Glomerular endothelial cell (primary cell): ENCODE measurements at places on chromosomes 6 and 20. TPM values are rescaled to one million over a fixed set of nuclear protein-coding genes. Genes with fewer than 3 reads are reported as not detected.

Gene OR2B6
- not detected in 2 replicates for total RNA-seq

Gene FAM162B
- total RNA-seq, result 1.5 and 3.7 TPM in 2 replicates

DNA sequence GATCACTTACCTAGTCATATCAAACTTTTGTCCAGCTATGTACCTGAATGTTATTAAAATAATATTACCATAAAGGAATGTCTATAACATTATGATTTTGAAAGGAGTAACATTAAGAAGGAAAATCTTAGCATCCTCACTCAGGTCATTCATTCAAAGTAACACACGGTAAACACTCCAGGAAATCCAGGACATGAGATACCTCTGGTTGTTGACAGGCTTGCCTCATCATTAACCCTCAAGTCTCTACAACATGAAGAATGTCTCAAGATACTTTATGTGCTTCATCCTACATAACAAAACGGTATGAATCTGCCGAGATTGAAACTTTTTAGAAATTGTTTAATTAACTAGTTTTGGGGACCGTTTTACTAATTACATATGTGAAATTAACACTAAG is 690 bp upstream of the FILIP1 start:
- DNase-seq, result no peak

- no peak for DNase-seq
Observed at GRCh38 chr6:17628873-17629272, 28.8 kb downstream of the FAM8A1 start.

DNA sequence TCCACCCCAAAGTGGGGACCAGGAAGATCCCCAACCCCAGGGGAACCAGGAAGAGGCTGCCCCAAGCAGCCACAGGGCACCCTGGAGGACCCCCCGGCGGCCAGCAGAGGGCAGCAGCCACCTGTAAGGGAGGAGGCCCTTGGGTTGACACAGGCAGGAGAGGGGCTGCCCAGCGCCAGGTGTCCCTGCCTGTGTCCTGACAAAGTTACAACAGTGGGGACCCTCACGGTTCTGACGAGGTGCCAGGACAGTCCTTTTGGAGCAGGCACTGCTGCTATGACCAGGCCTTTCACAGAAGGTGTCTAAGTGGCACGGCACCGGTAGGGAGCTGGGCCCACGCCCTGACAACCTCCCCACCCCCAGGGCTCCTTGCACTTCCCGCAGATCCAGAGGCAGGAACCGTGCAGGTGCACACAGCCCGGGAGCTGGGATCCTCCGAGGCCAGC is 176.7 kb downstream of the BMP7 start:
- no peak for DNase-seq

GRCh38 chr6:72417759-72418158 is 204.1 kb upstream of the KCNQ5 start:
- DNase-seq, result no peak

GRCh38 chr20:37419307-37419706 is 73.4 kb downstream of the SRC start:
- no peak for DNase-seq

DNA sequence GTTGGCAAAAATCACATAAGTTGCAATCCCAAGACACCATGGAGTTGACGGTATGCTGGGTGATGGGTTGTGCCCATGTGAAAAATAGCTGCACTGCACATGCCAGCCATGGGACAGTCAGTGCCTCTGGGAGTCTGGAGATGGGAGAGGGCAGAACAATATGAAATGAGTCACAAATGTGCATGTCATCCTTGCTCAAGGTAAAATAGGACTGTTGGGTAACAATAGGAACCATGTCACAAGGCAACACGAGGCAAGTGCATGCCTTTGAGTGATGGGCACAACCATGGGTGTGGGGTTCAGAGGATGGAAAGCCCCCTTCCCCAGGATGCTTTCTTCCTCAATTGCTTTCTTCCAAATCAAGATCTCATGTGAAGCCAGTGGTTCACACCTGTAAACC is 70.5 kb upstream of the PIM1 start:
- no peak for DNase-seq

DNA sequence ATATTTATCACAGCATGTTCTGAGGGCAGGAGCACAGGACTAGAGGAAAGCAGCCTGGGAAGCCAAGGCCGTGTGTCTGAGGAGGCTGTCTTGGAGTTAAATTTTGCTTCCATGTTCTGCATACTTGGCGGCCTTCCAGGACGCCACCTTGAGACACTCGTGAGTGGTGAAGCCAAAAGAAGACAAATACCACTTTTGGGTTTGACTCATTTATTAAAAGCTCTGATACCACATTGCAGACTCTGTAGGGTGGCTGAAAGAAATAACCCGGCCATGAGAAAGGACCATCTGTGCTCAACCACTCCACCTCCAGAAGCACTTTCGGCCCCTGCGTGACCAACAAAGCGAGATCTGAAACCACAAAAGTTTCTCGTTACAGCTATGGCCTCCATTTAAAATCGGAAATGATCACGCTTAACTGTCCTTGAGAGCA is 120.0 kb downstream of the TMEM242 start:
- no peak for DNase-seq

Gene SS18L1
- total RNA-seq, result 16.1 and 17.1 TPM in 2 replicates

Gene SYNE1
- 66.9 and 91.2 TPM in 2 replicates for total RNA-seq

Gene FGD2
- not detected in 2 replicates for total RNA-seq

- DNase-seq, result no peak
Observed at GRCh38 chr6:151876122-151876521, 68.6 kb downstream of the ESR1 start.

Gene POPDC3
- 5.0 and 9.7 TPM in 2 replicates for total RNA-seq

DNA sequence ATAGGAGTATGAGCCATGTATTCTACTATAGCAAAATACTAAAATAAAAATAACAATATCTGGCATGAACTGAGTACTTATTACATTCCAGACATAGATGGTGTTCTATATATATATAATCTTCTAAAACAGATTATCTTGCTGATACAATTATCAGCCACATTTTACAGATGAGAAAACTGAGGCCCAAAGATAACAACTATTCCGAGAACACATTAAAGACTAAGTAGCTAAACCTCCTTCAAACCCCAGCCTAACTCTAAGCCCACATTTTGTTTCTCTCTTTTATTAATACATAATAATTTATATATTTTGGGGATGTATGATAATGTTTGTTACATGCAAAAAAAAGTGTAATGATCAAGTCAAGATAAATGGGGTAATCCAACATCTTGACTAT is 98.7 kb upstream of the RUNX2 start:
- no peak for DNase-seq

Gene CRISP3
- total RNA-seq, result not detected in 2 replicates

Gene TSPO2
- not detected in 2 replicates for total RNA-seq

- no peak for DNase-seq
Observed at GRCh38 chr6:1131285-1132079, 180.4 kb upstream of the FOXQ1 start.

- DNase-seq, result no peak
Observed at GRCh38 chr6:108734271-108734922, 113.8 kb upstream of the ARMC2 start.

DNA sequence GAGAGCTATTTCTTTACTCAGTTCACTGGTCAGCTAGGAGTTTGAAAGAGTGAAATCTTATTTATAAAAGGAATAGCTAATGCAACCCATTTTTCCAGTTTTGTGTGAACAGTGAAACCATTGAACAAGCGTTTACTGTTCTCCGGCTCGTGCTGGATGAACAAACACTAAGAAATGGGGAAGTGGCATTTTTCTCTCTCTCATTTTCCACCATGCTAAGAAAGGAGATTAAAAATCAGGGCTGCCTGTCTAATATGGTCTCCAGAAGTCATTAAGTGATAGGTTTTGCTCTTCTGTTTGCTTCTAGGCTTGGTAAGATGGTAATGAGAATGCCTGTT is 774 bp upstream of the SFT2D1 start:
- no peak for DNase-seq

Gene HMGCLL1
- not detected in 2 replicates for total RNA-seq

DNA sequence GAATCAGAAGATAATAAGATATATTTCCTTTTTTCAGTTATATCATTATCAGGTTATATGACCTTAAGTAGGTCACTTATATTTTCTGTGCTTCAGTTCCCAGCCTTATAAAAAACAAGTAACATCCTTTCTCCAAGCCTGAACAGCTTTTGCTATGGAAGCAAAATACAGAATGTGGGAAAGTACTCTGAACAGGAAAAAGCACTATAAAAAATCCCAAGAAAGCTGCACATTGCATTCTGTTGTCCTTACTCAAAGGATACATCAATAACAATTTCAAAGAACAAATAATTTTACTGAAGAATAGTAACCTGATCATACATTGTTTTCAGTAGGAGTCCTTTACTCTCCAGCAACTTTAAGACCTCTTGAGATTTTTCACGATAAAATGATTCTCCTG is 56.4 kb downstream of the SLC35A1 start:
- no peak for DNase-seq

GRCh38 chr6:8627085-8627861 is 191.9 kb upstream of the SLC35B3 start:
- no peak for DNase-seq

Gene ISM1
- total RNA-seq, result 0.29 and 1.3 TPM in 2 replicates

DNA sequence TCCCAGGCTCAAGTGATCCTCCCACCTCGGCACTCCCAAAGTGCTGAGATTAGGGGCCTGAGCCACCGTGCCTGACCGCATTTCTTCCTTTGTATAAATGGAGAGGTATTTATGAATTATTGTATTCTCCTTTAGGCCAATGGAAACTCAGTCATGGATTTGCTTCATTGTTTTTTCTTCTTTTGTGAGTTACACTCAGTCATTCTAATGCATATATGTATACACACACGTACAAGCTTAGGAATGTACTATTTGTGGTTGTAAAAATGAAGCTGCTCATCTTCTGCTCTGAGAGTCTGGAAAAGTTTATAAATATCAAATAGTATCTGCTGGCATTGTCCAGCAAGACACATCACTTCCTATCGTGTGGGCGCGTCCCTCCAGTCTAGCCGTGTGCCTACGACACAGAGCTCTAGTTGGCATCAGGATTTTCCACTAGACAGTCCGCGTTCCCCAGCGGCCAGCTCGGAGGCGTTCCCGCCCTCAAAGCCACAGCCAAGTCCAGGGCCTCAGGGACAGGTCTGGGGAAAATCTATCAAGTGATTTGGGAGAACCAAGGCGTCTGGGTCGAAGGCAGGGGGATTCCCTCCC is 215.2 kb downstream of the NFATC2 start:
- DNase-seq, result no peak

Gene ADGRF4
- total RNA-seq, result 0.10 and 0.18 TPM in 2 replicates

GRCh38 chr6:81906041-81906440 is 153.6 kb upstream of the TENT5A start:
- no peak for DNase-seq

Gene BTBD3
- total RNA-seq, result 27.0 and 36.4 TPM in 2 replicates

DNA sequence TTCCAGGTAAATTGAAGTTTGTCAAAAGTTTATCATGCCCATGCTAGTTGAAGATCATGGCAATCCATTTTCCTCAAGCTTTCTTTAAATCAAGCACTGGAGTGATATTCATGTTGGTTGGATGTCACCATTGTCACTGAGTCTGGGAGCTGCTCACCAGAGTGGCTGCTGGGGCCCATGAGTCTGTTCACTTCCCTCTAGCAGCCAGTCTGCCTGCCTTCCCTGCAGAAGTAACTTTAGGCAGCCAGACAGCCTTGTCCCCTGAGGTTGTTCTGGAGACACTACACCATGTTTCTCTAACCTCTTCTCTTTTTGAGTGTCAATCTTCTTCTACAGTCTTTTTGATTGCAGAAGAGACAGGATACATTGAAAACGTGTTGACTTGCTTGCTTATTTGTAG is 5.5 kb downstream of the SIRT5 start:
- no peak for DNase-seq

Gene LAMA5
- total RNA-seq, result 283 and 453 TPM in 2 replicates

DNA sequence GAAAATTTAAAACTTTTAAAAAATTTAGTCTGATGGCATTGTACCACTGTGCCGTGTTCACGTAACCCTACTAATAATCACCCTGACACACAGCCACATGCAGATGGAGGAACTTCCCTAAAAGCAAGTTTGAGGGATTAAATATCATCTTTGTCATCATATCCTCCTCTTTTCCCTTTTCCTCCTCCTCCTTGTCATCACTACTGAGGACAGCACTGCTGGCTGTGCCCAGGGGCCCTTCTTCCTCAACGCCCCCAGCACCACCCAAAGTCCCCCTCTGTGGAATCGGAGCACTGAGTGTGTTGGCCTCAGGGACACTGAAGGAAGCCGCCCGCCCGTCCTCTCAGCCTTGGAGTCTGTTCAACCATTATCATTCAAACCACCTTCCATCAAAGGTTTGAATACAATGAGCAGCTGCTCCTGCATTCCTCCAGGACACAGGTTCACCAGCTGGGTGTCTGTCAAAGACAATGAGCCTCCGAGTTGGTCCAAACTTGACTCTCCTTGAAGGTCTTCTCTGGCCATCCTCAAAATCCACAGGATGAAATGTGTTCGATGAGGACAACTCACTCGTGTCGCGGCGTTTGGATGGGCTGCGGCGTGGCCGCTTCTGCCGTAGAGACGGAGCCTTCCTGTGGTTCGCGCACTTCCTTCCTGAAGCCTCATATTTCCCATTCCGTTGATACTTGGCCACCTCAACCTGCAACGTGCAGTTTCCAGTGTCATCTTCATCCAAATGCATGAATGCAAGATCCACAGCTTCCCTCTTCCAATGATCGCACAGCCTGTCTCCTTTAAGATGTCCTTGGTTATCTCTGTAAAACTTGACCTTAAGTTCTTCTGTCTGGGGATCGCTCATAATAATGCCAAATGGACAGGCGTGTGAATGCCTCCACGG is 23.3 kb downstream of the NQO2 start:
- no peak for DNase-seq

DNA sequence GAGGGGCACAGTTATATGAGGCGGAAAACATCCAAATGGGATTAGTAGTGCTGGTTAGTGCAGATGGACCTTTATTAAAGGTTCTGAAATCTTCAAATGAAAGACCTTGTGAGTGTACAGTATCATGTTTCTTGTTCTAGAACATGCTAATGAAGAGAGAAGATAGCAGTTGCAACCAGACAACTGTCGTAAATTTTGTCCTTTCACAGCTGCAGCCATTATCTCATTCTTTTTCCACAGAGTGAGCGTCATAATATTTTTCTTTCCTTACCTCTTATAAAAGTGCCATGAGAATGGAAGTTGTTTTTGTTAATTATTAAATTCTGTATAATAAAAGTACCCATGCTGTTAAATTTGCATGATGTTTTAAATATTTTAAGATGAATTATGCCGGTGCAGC is 4.4 kb upstream of the C6orf163 start:
- no peak for DNase-seq

- no peak for DNase-seq
Observed at GRCh38 chr6:152975204-152975915, 7.5 kb downstream of the FBXO5 start.

DNA sequence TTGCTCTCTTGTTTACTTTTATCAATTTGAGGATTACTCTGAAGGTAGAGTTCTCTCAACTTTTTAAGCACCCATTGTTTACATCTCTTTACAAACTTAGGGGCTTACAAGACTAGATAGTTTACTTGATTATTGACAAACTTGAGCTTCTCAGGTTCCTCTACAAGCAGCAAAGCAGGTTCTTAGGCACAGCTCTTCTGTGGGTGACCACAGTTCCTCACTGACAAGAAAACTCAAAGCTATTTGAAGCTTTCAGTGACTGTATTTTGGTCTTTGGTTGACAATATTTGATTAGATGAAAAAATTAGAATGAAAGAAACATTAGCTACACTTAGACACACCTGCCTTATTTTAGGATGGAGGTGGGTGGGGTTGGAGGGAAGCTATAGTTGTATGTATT is 327.3 kb upstream of the RUNX2 start:
- no peak for DNase-seq
